ENCODE measurements at places on chromosomes 1 and 21.

DNA sequence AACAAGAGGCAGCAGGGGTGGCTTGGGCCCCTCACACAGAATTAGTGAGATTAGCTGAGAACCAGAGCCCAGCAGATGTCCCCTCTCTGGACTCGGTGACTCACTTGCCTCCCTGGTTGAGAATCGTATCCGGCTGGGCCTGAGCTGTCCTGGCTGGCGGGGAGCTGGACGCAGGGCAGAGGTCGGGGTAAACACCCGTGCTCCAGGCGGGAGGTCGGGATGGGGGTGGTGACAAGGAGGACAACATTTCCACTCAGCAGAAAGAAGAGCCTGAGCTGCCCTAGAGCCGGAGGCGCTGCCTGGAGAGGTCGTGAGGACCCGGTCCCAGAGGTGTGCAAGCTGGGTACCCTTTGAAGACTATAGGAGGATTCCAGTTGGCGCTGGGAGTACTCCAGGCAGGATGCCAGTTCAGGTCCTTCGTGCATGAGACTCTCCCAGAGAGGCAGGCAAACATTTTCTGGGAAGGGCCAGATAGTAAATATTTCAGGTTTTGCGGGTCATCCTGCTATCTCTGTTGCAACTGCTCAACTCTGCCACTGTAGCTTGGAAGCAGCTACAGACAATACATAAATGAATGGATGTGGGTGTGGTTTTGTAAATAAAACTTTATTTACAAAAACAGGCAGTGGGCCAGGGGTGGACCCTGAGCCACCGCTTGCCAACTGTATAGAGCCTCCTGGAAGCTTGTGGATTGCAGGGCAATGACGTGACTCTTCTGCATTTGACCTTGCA, 116.8 kb upstream of the WNT4 start:
- DNase-seq: no peak

DNA sequence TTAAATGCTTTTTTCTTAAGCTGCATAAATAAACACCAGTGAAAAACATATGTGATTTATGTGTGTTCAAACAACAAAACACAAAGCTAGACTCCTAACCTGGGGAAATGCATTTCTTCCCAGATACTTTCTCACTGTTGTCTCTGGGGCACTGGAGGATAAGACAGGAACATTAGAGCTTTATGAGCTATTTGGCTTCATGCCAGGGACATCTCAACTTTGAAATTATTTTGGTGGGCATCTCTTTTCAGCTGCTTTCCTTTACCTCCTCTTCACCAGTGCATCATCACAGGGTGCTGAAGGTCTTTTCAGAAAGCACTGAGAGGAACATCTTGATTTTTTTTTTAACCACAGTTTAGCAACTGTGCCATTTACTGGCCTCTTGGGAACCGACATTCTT, 212.9 kb downstream of the DNM3 start:
- DNase-seq: no peak

DNA sequence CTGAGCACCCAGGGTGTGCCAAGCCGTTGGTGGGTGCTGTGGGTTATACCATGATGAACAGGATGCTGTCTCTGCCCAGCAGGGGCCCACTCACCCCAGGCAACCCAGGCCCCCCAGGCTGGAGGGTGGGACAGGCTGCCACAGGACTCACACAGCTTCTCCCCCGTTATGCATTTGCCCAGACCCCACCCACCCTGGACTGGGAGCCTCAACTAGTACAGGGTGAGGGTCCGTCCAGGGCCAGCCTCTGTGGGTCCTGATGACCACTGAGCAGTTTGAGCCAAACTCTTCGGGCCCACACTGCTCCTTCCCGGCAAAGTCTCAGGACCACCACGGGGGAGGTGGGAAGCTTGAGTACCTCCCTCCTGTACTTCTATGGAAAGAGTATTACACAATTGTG, 3.8 kb upstream of the PRELP start:
- DNase-seq: no peak

DNA sequence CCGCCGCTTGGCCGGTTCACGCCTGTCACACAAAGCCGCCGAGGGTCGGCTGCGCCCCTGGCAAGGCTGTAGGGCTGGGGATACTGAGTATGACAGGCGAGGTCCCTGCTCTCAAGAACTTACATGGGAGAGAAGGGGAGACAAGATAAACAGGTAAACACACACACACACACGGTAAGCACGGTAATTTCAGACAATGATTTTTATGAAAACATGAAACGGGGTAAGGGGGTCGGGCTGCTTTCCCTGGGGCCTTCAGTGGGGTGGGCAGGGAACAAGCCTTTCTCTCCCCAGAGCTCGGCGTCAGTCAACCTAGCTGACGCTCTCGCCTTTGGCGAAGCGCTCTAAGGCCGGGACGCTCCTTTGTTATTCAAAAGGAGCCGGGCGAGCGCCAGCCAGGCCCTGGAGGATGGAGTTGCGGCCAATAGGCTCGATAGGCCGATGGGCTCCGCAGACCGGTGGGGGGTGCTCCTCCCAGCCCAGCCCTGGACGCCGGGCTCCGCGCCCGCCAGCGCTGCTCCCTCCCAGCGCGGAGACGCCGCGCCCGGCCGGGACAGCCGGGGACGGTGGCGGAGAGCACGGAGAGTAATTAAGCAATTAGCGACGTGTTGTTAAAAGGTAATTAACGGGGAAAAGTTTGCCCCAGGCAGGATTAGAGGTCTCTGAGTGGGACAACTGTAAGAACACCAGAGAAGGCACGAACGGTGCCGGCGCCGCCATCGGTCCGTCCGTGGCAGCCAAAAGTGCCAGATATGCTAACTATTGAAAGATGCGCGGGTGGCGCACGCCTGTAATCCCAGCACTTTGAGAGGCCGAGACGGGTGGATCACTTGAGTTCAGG, 950 bp upstream of the INKA2 start:
- no peak for DNase-seq

- no peak for DNase-seq
These were observed 21.6 kb upstream of the ZNF678 start for GRCh38 chr1:227541796-227542152.

GRCh38 chr1:101122452-101123166, 97.0 kb upstream of the DPH5 start:
- DNase-seq: peak; percentile 24

DNA sequence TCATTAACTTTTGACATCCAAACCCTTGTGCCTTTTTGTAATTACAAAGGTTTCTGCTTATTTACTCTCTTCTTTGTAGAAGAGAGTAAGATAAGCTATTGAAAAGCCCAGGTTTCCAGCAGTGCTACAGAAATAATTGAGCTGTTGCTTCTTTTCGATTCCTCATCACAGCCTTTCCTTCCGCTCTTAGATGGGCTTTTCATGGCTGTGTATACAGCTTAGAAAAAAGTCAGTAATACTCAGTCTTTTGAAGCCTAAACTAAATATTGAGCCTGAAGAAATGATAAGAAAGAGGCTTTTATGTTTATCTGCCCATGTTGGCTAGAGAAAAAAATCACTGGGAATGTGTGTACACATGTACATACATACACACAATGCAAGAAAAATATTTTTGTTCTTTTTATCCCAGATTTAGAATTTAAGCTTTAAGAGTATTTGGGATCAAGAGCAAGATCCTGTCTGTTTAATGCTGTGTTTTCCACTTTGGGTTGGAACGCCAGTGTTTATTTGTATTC, 172.4 kb downstream of the VPS13D start:
- no peak for DNase-seq

GRCh38 chr1:179881642-179882252, 338 bp upstream of the TOR1AIP1 start:
- no peak for DNase-seq

DNA sequence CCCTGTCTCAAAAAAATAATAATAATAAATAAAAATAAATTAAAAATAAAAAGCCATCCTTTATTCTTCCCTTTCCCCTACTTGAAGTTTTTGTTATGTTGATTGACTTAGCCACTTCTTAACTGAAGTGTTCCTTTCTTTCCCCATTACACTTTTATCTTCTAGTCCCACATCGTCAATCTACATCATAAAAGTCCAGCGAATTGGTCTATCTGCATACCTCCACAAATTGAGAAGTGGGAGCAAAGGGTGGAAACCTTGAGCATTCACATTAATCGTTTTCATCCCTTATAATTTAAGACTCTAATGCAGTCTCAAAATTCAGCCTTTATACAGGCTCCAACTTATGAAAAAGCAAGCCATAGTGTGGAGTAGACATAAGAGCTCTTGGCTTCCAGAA, 6.5 kb upstream of the ZYG11A start:
- DNase-seq: no peak

DNA sequence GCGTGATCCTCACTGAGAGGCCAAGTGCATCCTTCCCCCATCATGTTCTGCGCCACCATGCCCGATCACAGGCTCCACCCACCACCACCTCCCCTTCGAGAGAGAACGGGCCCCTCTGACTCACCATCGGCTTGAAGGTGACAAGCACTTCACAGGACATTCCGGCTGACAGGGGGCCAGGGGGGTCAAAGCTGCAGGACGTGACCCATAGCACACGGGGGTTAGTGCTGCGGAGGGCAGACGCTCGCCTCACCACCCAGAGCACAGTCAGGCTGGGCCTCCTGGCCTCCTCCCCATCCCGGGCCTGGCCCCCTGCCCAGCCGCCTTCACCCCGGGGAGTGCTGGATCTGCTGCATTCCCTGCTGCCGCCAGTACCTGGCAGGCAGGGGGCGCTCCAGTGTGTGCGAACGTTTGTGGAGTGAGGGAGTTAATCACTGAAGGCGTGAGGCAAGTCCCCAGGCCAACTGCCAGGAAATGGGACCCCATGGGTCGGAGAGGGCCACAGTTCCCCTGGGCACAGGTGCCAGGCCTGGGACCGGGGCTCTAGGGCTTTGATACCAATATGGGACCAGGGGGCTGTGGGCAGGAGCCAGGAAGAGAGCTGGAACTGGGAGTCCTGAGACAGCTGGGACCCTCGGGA, 40.9 kb upstream of the TMEM52 start:
- peak; percentile 35 for DNase-seq

GRCh38 chr1:236530959-236531358, 7.2 kb downstream of the LGALS8 start:
- no peak for DNase-seq

GRCh38 chr1:224671076-224671475, 55.0 kb downstream of the CNIH3 start:
- DNase-seq: no peak

All from central memory CD4-positive, alpha-beta T cell (primary cell).